ENCODE measurements at places on chromosomes 3 and 15.

GRCh38 chr3:113910966-113911365, 36.8 kb upstream of the ZDHHC23 start:
- no peak for DNase-seq

DNA sequence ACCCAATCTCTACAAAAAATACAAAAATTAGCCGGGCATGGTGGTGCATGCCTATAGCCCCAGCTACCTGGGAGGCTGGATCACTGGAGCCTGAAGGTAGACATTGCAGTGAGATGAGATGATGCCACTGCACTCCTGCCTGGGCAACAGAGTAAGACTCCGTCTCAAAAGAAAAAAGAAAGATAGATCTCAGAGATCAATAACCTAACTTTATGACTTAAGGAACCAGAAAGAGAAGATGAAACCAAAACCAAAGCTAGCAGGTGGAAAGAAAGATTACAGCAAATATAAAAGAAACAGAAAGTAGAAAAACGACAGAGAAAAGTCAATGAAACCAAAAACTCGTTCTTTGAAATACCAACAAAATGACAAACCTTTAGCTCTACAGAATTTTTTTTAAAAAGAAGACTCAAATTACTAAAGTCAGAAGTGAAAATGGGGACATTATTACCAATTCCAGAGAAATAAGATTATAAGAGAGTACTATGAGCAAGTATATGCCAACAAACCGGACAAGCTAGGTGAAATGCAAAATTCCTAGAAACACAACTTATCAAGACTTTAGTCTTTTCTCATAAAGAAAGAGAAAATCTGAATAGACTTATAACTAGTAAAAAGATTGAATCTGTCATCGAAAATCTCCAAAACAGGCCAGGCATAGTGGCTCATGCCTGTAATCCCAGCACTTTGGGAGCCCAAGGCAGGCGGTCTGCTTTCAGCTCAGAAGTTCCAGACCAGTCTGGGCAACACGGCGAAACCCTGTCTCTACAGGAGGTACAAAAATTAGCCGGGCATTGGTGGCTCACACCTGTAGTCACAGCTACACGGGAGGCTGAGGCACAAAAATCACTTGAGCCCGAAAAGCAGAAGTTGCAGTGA, 35.0 kb downstream of the ACAP2 start:
- DNase-seq = no peak

DNA sequence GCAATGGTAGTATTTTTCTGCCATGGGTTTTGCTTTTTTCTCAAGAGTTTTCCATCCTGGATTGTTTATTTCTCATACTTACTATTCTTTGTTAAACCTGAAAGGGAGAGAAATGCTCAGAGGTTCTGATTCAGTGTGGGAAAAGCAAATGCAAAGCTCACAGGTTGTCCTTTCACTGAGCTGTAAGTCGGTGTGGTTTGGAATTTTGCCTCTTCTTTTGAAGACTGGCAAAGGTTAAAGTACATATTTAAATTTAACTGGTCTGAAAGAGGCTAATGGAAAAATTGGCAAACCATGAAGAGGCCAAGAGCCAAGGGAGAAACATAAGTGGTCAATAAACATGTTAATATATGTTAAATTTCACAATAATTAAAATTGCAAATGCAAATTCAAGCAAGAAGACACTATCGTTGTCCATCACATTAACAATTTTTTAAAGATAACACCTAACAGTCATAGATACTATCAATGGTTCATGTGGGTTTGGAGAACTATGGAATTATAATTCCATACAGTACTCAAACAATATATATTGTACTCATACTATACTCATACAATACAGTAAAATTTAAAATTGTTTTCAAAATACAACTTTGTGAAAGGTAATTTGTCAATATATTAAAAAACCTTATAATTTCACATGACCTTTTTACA, 246.8 kb upstream of the STT3B start:
- DNase-seq = no peak

DNA sequence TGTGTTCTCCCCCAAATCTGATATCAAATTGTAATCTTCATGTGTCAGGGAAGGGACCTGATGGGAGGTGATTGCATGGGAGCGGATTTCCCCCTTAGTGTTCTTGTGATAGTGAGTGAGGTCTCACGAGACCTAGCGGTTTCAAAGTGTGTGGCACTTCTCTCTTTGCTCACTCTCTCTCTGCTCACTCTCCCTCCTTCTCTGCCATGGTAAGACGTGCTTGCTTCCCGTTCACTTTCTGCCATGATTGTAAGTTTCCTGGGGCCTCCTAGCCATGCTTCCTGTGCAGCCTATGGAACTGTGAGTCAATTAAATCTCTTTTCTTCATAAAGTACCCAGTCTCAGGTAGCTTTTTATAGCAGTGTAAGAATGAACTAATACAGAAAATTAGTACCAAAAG, 30.6 kb upstream of the OR5H6 start:
- no peak for DNase-seq
